ENCODE measurements at places on chromosomes 2 and 18.
A peak's percentile ranks its signal among the peaks of the same experiment; 100 is the strongest.

DNA sequence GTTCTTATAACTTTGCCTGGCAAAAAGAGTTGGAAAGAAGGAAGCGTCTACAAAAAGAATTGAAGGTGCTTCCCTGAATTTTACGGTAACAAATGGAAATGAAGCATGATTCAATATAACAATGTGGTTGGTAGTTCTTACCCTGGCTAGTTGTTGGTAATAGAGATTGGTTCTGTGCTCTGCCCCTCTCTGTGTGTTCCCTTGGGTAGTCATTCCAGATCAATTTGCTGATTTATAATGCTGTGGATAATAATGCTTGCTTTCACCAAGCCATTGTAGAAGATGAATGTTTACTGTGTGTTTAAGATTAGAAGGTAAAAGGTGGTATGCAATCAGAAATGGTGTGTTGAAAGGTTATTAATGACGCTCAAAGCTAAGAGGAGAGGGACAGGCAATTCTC lies 577.8 kb upstream of the NXPH2 start:
- DNase-seq = no peak

DNA sequence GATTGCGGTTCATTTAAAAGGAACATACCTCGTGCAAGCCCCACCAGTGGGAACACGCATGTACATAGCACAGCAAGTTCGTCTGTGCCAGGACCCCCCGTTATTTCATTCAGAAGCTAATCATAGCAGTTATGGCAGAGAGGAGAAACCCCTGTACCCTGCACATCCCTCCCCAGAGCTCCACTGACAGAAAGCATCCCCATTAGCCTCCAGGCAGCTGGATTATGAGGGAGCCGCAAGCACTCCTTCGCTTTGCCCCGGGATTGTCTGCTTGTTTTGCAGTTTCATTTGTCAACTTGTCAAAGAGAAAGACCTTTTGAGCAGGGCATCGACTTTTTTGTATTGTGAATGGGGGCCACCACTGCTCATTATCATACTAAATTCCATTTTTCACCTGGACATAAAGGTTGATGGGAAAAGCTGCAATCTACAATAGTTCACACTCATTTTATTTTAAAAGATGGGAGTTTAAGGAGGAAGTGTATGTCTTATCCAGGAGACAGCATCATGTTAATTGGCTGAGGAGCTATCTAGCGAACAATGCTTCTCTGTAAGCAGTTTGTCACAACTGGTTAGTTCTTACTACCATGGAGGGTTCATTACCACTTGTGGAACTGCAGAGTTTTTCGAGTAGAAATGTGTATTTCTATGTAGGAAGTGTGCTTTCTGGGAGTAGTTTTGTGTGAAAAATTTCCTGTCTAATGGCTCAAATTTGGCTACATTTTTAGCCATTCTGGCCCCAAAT lies 255.3 kb downstream of the THSD7B start:
- peak; percentile 9 for DNase-seq

DNA sequence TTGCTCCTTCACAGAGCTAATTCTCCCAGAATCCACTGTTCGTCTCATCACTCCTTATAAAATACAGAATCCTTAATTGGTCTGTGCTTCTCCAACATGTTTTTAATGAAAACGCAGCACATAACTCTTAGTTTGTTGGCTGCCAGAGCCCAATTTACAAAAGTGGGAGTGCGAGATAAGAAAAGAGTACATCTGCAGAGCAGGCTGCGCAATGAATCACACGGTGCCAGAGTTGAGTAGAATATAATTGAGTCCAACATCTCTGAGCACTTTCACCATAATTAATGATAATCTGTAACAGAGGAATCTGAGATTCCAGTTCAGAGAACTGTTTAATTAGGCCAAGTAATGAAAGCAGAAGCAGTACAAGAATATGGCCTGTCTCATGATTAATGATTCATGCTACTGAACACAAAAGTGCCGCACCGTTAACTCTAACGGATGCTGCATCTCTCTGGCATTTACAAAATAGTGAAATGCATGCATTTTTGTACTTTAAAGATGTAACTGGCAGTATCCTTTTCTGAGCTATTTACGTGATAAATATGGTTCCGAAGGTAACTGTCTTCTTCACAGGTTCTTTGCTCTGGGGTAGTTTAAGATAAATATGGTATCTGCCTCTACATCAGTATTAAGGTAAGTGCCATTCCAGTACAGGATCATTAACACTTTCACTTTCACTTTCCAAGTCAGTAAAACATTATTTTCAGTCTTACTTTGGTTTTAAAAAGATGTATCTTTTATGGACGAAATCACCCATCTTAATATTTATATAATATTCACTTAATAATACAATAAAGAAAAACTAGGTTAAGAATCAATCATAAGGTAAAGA lies 785.6 kb downstream of the NR4A2 start:
- no peak for DNase-seq

DNA sequence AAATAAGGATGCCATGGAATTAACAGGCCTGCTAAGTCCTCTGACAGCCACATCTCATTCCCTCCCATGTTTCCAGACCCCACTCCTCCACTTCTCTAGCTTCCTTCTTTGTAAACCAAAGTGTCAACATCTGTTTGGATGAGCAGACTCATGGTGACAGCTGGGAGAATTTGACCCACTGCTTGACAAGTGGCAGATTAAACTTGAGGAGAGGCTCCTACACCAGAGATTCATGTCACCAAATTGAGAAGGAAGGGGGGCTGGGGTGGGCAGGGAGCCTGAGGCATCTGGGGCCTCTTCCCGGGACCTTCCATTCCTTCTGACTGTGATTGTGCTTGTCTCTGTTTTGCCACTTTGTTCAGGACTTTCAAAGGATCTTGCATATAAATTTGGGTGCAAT lies 41.0 kb upstream of the IGFBP5 start:
- no peak for DNase-seq

- DNase-seq = no peak
Observed at GRCh38 chr2:124978597-124978996, 953.5 kb downstream of the CNTNAP5 start.

DNA sequence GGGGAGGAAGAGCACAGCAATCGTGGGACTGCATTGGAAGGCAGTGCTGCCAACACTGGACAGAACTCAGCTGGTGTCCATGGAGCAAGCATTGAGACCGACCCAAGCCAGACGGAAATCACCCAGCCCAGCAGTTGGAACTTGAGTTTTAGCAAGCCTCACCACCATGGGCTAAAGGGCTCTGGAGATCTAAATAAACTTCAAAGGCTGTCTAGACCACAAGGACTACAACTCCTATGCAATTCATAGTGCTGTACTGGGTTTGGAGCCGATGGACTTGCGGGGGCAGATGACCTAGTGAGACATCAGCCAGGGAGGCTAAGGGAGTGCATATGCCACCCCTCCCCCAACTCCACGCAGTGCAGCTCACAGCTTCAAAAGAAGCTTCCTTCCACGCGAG lies 243.6 kb upstream of the SLC39A10 start:
- no peak for DNase-seq

DNA sequence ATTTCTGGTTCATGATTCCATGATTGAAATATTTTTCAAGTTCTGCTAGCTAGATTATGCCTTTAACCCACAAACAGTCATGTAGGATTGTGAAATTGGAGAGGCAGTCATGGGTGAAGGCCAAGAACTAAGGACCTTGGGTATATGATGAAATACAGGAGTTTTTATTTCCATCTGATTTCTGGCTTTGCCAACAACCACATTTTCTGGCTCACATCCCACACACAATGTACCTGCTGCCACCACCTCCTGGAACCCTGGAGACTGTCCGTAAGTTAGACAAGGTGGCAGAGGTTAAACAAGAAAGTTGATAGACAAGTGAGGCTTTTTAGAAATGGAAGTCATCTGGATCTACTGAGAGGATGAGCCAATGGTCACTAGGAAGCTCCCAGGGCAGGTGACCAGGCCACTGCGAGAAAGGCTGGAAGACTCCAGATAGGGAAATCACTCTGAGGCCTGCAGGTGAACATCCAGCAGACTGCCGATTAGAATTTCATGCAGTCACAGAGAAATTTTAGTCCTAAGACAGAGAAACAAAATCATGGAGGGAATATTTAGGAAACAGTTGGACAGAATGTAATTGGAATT lies 402.0 kb downstream of the ALK start:
- DNase-seq = no peak

- DNase-seq = no peak
Observed at GRCh38 chr2:3307901-3308300, 69.7 kb downstream of the EIPR1 start.

GRCh38 chr18:9133225-9133624 lies 3.4 kb upstream of the ANKRD12 start:
- no peak for DNase-seq

DNA sequence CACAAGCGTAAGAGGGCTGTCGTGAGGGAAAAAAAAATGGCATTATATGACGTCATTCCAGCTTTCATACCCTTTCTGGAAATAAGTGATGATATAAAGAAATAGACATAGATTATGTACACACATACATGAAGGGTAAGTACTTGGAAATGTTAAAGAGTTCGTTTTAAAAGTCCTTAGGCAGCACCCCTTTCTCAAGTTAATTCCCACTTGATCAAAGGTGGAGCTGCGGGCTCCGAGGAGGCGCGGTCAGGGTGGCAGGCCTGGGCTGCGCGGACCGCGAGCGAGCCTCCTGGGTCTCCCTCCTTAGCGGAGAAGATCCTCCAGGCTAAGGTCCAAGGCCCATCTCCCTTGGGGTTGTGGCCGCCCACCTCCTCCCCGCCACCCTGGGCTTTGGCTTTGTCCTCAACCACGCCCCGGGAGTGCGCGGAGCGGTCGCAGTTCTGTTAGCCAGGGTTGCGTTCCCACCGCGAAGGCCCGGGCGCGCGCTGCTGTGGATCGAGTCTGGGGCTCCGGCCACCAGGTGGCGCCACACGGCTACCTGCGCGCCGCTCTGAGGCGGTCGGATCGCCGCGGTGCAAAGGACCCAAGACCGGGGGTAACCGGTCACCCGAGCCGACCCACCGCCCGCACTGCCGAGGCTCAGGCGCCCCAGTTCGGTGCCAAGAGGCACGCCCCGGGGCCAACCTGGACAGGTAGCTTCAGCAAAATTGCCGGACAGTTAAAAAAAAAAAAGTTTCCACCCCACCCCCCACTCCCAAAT lies 66.8 kb downstream of the HNRNPLL start:
- peak; percentile 93 for DNase-seq

- no peak for DNase-seq
Observed at GRCh38 chr18:58525517-58525916, 103.4 kb downstream of the ALPK2 start.

DNA sequence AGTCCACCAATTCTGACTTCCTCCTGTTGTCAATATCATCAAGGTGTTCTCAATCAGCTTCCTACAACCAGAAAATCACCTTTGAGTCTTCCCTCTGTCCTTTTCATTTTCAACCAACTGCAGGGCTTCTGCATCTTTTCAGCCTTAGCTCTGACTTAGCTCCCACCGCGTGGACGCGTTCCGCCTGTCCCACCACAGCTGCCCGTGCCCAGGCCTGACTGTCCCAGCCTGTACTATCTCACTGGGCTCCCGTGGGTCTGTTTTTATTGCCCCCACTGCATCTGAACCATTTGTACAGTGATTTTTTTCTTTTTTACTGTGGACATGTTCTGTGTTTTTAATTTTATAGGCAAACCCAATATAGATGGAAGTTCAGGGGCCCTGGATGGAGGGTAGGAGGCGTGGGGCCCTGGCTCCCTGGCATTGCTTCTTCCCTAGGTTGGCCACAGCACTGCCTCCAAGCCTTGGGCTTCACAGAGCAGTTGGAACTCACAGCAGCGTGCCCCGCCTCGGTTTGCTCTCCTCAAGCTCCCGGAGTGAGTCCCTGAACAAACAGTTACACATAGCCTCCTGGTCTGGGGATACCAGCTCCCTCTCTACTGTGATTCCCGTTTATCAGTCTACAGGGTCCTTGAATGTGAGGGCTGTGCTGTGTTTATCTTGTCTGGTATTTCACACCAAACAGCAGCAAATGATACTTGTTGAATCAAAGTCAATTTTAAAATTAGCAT lies 280.6 kb upstream of the PXDN start:
- DNase-seq = no peak

DNA sequence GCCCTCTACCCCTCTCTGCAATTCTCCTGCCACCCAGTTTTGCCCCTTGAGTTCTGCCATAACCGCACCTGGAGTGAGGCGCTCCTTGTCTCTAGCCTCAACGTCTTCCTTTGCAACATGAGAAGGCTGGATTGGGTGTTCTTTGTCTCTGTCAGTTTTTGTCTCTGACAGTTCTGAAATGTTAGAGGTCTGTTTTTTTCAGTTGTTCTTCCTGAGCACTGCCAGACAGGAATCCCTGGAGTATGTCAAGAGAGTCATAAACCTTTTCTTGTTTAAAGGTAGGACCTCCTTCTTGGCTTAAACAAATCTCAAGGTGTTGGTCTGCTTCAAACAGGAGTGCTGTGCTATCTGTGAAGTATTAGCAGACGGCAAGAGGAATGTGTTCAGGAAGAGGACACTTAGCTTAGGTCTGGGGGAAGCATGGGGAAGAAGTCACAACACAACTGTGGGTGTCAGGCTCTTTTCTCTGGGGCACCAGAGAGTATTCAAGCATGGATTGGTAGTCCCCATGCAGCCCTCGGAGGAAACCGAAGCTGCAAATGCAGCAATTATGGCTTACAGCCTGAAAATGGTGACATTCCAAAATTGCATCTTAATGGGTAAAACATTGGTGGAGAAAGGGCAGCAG lies 32.3 kb downstream of the AFF3 start:
- DNase-seq = no peak

DNA sequence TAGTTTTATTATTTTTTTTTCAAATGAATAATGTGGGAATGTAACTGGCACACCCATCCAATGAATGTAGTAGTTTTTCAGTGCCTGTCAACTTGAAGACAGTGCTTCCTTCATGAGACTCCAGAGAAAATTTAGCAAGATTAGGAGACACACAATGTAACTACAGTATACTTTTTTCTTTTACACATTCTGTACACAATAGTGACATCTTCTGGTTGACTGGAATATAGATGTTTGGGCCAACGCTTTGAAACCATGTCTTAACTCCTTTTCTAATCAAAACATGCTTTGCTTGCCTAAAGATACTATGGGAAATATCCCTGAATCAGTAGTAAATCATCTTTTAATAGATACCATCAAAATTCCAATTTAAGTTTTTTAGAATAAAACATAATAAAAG lies 229.5 kb upstream of the ZC3H15 start:
- DNase-seq = peak; percentile 42
